ENCODE measurements at places on chromosomes 4 and X.

- no peak for DNase-seq
Measured at GRCh38 chr4:145189981-145190380, 9.6 kb upstream of the OTUD4 start.

DNA sequence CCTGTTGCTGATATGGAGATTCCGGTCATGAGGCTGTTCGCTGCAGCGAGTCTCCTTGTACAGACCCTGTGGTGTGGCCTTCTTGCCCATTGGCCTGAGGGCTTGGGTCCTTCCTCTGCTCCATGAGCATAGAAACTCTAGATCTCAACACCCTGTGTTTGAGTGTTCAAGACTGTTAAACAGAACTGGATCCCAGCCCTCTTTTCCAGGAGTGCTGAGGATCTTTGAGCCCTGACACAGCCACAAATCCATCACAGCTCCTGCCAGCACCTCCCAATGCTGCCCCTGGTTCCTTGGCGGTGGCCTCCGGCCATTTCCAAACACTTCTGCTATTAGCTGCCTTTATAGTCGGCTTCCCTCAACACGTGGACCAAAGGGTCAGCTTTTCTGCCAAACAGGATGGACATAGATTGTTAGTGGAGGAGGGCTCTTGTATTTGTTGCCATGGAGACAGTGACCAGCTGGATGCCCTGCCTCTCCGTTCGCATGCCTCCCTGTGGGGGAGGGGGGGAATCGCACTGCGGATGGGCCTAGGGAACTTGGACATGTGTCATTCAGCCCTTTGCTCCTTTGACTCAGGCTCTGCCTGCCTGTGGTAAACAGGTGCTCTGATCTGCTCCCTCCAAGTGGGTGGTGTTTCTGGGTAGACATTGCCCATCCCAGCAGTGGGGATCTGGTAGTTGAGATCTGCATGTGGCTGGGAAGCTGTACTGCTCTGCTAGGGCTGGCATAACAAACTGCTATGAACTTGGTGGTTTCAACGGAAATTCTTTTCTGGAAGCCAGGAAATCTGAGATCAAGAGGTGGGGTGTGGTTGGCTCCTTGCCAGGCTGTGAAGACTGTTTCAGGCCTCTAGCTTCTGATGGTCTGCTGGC is 6.9 kb upstream of the WDR1 start:
- no peak for DNase-seq

GRCh38 chr4:118797558-118798142 is 38.3 kb downstream of the SEC24D start:
- no peak for DNase-seq

DNA sequence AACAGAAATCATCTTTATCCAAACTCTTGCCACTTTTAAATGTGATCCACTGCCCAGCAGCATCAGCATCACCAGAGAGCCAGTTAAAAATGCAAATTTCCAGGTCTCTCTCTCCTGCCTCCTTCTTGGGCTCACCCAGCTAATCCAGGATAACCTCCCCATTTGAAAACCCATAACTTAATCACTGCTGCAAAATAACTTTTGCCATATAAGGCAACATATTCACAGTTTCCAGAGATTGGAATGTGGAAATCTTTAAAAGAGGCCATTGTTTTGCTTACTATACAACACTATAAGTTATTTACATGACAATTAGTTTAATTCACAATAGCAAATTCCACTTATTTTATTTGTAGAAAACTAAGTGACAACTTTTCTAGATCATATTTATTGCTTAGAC is 4.8 kb upstream of the EXOSC9 start:
- DNase-seq, result no peak

DNA sequence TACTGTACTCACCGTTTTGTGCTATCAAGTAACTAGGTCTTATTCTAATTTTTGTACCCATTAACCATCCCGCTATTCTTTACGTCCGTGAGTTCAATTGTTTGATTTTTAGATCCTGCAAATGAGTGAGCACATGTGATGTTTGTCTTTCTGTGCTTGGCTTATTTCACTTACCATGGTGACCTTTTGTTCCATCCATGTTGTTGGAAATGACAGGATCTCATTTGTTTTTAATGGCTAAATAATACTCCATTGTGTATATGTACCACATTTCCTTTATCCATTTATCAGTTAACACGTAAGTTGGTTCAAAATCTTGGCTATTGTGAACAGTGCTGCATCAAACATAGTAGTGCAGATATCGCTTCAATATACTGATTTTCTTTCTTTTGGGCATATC is 48.3 kb downstream of the USP9X start:
- DNase-seq, result no peak

DNA sequence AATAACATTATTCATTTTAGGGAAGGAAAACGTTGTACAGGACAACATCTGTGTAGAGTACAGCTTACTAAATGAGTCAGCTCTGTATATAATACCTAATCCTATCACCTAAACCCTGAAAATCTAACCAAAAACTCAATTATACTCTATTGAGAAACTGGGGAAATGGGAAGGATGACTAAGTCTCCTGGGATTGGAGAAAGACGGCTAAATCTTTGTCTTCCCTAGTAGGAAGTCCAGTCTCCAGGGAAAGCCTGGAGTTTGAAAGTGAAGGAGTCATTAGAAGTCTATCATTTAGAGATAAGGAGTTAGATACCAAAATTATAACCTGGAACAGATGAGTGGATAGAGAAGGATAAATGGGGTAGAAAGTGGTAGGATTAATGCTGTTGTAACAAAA is 286.5 kb downstream of the STK32B start:
- DNase-seq, result no peak

GRCh38 chr4:104421566-104421965 is 73.1 kb downstream of the CXXC4 start:
- DNase-seq, result no peak

DNA sequence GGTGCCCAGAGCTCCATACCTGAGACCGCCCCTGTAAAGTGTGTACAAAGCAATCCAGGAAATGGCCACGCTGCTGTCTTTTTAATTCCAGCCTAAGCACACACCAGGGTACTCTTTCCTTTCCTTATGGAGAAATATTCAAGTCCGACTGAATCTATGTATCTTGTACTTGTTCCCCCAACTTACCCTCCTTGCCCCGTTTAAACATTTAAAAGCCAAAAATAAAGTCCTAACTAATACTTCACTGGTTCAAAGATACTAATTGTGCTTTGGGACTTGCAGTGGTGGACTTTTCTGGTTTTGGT is 731 bp upstream of the AMMECR1 start:
- no peak for DNase-seq

GRCh38 chr4:120331486-120332370 is 265.1 kb upstream of the MAD2L1 start:
- no peak for DNase-seq

- no peak for DNase-seq
Measured at GRCh38 chr4:93320356-93320755, 508.2 kb upstream of the ATOH1 start.

- no peak for DNase-seq
Measured at GRCh38 chrX:154043003-154043763, 23.5 kb upstream of the IRAK1 start.

DNA sequence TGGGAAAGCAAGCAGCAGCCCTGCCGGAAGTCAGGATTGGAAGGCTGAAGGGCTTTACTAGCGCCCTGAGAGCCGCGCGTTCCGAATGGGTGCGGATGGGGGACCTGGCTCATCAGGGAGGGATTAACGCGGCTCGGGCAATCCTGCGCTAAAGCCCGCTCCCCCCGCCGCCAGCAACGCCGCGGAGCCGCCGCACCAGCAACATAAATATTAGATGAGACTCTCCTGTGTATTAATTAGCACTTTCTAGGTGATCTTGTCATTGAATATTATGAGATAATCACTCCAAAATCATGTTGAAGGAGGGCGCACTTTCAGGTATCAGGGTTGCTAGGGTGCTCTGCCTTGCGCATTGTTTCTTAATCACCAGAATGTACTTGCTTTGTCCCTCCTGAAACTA is 357.2 kb upstream of the FAM241A start:
- DNase-seq, result no peak

- DNase-seq, result no peak
Measured at GRCh38 chr4:143700046-143700415, 444 bp downstream of the FREM3 start.

- no peak for DNase-seq
Measured at GRCh38 chr4:90299373-90299772, 172.2 kb downstream of the CCSER1 start.

- no peak for DNase-seq
Measured at GRCh38 chrX:46627711-46628419, 54.3 kb downstream of the CHST7 start.

GRCh38 chrX:22097012-22097694 is 65.0 kb downstream of the PHEX start:
- no peak for DNase-seq

GRCh38 chr4:98310867-98311266 is 49.7 kb downstream of the RAP1GDS1 start:
- no peak for DNase-seq

DNA sequence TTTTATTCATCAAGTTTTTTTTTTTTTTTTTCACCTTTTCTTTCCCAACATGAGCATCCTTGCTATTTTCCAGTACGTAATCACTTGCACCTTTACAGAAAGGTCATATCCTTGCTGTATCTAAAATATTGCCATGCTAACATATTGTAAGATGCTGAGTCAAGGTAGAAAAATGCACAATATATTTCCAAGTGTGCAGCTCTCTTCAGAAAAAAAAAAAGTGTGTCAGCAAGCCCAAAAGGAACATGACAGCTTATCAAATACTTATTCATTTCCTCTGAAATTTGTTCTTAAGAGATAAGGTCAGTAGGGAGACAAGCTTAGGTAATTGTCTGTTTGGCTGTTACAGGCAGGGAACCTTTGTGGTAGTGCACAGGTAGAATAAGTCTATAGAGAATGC is 27.0 kb downstream of the SH2D1A start:
- DNase-seq, result no peak

DNA sequence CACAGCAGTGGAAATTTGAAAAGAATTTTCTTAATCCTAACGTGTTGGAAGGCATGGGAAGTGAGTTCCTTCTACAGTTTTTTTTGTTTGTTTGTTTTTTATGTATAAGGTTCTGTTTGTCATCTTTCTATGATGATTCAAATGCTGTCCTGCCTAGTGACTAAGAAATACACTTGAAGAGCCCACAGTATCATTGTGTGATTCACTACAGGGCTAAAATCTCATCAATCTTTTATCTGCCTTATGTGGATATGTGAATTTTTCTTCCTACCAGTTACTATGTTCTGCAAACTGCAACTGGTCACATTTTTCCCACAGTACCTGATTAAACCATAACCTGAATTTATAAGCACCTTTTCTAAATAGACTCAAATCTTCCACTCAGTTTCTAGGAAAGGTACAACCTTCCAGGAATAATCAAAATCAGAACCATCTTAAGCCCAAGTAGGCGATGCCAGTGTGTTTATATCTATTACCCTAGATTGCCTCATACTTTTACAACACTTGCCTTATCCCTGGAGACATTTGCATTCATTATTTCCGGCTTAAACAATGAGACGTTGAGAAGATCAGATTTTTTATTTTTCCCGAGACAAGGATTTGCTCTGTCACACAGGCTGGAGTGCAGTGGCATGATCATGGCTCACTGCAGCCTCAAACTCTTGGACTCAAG is 214.6 kb upstream of the GALNT7 start:
- DNase-seq, result no peak
